GM12878 (cell line): ENCODE measurements at places on chromosomes 3 and 15. TPM values are rescaled to one million over a fixed set of nuclear protein-coding genes. Genes with fewer than 3 reads are reported as not detected.

The DAZL gene
- 0.10 and 0.40 TPM in 2 replicates for polyA plus RNA-seq

The ALDH1L1 gene
- 0.40 and 0.51 TPM in 2 replicates for polyA plus RNA-seq

The NSMCE3 gene
- 5.8 and 22.1 TPM in 2 replicates for polyA plus RNA-seq

The ADCY5 gene
- 0.21 TPM in 1 of 2 replicates, not detected in the other for polyA plus RNA-seq

The GOLGA8N gene
- polyA plus RNA-seq: 0.09 and 0.30 TPM in 2 replicates

The IMPDH2 gene
- 229 and 239 TPM in 2 replicates for polyA plus RNA-seq

The GXYLT2 gene
- 0.40 and 1.1 TPM in 2 replicates for polyA plus RNA-seq

The BSN gene
- 0.01 and 0.03 TPM in 2 replicates for polyA plus RNA-seq

The UBA3 gene
- polyA plus RNA-seq: 106 and 108 TPM in 2 replicates

The OR5K2 gene
- polyA plus RNA-seq: not detected in 2 replicates

The WDR72 gene
- polyA plus RNA-seq: not detected in 2 replicates

The RTP4 gene
- 2.0 and 3.9 TPM in 2 replicates for polyA plus RNA-seq

The CNTN3 gene
- not detected in 2 replicates for polyA plus RNA-seq

The MST1R gene
- polyA plus RNA-seq: 1.9 and 2.2 TPM in 2 replicates

The SNTN gene
- polyA plus RNA-seq: not detected in 2 replicates

The ZNF654 gene
- 12.3 and 12.9 TPM in 2 replicates for polyA plus RNA-seq

The STAC gene
- not detected in 2 replicates for polyA plus RNA-seq

The TF gene
- polyA plus RNA-seq: not detected in 2 replicates

The CD200R1 gene
- polyA plus RNA-seq: 0.47 and 0.59 TPM in 2 replicates

The THSD4 gene
- 0.01 TPM in 1 of 2 replicates, not detected in the other for polyA plus RNA-seq

The PLA2G4D gene
- polyA plus RNA-seq: not detected in 2 replicates

The KLF15 gene
- polyA plus RNA-seq: not detected in 2 replicates

The GPR27 gene
- not detected in 2 replicates for polyA plus RNA-seq

The IP6K2 gene
- polyA plus RNA-seq: 78.6 TPM in 2 replicates

The SLC28A1 gene
- not detected in 2 replicates for polyA plus RNA-seq

The AP3B2 gene
- polyA plus RNA-seq: not detected in 2 replicates

The C3orf80 gene
- not detected in 2 replicates for polyA plus RNA-seq

The NDN gene
- polyA plus RNA-seq: 0.10 TPM in 1 of 2 replicates, not detected in the other

The SLC7A14 gene
- not detected in 2 replicates for polyA plus RNA-seq

The RARB gene
- 0.11 TPM in 1 of 2 replicates, not detected in the other for polyA plus RNA-seq

The TRPM1 gene
- not detected in 2 replicates for polyA plus RNA-seq

The INSYN1 gene
- polyA plus RNA-seq: not detected in 2 replicates

The SLC35G2 gene
- 1.1 and 1.4 TPM in 2 replicates for polyA plus RNA-seq

The STRA6 gene
- 8.1 and 10.4 TPM in 2 replicates for polyA plus RNA-seq

The MRPL47 gene
- polyA plus RNA-seq: 117 and 125 TPM in 2 replicates

The ZMYND10 gene
- polyA plus RNA-seq: 0.29 and 0.94 TPM in 2 replicates

The PRRT3 gene
- 8.5 and 10.0 TPM in 2 replicates for polyA plus RNA-seq
